ENCODE measurements at places on chromosomes 11 and 22.

DNA sequence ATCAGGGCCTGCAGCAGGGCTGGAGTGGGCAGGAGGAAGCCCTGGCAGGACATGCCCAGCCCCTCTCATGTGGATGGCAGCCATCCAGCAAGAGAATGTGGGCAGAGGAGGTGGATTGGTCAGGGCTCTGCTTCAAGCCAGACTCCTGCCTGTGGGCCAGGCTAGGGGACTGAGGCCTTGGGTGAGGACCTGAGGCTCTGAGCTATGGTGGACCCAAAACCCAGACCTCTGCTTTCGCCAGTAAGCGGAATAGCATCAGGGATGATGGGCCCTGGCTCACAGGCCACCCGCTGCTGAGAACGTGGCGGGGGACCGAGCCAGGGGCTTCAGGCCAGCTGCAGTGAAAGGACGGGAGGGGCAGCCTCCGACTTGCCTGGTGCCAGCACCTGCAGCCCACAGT lies 57.4 kb downstream of the LINC01488 start:
- DNase-seq, result no peak

- no peak for DNase-seq
Observed at GRCh38 chr11:12994476-12994875, 14.6 kb upstream of the RASSF10 start.

DNA sequence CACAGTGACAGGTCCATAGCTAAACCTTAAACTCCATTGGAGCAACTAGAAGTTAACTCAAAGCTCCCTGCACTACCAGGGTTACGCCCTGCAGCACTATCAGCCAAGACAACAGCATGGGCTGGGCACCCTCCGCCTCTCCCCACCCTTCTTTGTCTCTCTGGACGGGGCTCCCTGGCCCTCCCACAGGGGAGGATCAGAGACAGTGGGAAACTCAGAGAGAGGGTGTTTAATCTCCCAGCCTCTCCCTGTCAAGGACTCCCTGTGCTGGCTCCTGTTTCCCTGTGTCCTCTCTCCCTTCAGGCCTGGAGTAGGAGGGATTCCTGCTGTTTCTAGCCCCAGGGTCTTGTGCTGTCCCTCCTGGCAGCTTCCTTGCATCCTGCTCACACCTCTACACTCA lies 56.9 kb upstream of the CSNK2A3 start:
- no peak for DNase-seq

- no peak for DNase-seq
Observed at GRCh38 chr11:63445720-63446119, 45.2 kb downstream of the PLAAT5 start.

DNA sequence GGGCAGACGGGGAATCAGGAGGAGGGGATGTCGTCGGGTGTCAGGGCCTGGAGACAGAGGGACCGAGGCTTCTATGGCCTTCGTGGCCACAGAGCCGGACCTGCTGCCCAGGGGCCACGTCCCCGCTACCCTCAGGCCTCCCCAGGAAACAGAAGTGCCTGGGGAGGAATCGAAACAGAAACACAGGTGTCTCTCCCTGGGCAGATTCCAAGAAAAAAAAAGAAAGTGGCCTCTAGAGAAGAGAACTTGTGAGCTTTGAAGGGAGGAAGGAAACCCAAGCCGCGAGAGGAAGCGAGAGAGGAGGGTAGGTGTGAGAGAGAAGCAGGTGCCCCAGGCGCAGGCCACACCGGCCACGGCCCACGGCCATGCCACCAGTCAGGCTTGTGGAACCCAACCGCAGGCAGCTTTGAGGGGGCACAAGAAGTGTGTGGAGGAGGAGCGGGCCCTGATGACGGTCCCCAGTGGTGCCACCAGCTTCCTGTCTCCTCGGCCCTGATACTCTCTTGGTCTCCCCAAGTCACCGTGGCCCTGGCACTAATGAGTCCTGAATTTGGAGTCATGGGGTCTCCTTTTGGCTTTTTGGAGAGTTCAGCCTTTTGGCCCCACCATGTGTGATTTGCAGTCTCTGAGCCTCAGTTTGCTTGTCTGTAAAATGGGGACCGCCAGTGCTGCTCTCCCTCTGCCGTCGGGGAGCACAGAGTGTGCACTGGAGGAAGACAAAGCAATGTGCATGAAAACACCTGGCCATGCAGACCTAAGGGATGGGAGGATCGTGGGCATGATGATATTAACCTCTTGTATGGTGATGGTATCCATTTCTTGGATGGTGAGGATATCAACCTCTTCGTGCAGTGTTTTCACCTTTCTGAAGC lies 25.2 kb downstream of the LIF start:
- peak; percentile 58 for DNase-seq

DNA sequence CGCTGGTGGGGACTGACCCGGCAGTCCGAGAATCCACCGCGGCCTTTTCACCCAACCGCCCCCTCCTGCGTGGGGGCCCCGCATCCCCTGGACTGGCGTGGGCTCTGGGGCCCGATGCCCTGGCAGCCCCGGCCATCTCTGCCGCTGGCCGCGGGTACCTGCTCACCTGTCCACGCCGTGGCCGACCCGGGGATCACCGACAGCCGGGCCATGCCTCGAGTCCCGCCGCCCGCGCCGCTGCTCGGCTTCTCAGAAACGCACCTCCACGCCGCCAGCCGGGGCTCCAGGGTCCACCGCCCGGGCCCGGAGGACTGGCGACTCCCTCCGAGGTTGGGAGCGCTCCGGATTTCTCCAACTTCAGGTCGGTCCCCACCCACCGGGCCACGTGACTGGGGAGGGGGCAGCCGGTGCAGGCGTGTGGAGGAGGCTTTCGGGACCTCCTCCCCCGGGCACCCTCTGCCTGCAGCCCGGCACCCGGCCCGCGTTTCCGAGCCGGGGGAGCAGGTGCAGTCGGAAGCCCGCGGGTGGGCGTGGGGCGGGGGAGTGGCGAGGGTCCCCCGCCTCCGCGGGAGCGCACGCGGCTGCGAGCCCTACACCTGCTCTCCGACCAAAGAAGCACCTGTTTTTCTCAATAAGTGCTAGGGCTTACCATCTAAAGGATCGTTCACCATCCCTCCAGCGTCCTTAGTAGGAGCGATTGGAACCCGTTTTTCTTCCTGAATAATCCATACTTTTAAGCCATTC lies 554 bp upstream of the NRIP3 start:
- DNase-seq, result peak; percentile 44

GRCh38 chr22:22714600-22715335 lies 70.4 kb downstream of the GGTLC2 start:
- no peak for DNase-seq

DNA sequence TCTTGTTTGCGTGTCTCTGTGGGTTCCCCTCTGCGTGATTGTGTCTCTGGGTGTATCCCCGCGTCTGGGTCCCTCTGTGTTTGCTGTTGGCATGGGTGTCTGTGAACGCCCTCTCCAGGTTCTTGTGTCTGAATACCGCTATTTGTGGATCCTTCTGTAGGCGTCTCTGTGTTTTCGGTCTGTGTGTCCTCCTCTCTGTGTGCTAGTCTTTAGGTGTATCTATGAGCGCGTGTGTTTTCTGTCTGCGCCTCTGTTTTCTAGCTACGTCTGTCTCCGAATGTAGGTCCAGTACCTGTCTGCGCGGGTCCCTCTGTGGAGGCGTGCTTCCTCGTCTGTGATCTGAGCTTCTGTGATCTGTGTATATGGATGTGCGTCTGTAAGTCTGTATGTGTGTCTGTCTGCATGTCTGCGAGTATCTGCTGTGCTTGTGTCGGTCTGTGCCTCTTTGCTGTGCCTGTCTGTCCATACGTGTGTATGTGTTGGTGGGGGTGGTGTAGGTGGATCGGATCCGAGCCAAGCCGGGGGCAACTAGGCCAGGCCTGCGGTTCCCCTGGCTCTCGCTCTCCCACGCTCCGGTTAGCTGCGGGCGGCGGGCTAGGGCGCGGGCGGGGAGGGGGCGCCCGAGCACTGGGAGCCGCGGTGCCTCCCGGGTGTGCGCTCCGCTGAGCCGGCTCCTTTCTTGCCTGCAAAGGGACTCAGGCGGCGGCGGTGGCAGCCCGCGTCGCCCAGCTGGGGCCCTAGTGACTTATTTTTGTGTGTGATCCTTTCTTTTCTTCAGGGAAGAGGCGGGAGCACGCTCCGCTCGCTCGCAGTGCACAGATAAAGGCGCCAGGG lies 105.3 kb upstream of the E2F8 start:
- DNase-seq, result no peak

GRCh38 chr11:129117595-129118350 lies 74.4 kb downstream of the ARHGAP32 start:
- peak; percentile 62 for DNase-seq

DNA sequence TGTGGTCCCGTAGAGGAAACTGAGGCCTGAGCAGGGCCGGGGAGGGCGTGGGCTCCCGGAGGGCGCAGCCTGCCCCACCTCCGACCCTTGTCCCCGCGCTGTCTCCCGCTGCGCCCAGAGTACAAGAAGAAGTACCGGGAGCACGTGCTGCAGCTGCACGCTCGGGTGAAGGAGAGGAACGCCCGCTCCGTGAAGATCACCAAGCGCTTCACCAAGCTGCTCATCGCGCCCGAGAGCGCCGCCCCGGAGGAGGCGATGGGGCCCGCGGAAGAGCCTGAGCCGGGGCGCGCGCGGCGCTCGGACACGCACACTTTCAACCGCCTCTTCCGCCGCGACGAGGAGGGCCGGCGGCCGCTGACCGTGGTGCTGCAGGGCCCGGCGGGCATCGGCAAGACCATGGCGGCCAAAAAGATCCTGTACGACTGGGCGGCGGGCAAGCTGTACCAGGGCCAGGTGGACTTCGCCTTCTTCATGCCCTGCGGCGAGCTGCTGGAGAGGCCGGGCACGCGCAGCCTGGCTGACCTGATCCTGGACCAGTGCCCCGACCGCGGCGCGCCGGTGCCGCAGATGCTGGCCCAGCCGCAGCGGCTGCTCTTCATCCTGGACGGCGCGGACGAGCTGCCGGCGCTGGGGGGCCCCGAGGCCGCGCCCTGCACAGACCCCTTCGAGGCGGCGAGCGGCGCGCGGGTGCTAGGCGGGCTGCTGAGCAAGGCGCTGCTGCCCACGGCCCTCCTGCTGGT lies 1.9 kb downstream of the NLRP6 start:
- DNase-seq, result peak; percentile 68

DNA sequence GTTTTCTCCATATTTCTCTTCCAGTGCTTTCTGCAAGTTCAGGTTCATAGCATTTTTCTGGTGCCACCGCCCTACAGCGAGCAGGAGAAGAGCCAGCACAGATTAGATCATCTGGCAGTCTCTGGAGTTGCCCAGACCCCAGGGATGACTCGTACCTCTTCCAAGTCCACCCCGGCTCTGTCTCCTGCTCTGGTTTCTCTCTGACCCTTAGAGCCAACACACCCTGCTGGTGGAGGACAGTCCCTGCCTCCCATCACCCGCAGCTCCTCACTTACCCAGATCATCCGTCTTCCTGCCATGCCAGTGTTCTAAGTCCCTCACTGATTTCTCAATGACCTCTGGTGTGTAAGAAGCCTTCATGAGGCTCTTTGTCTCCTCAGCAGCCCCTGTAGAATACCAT lies 28.0 kb downstream of the TST start:
- DNase-seq, result no peak

- no peak for DNase-seq
Observed at GRCh38 chr22:23415490-23415851, 164.6 kb downstream of the IGLL1 start.

GRCh38 chr11:134512061-134512460 lies 100.0 kb upstream of the B3GAT1 start:
- DNase-seq, result no peak

GRCh38 chr11:115141231-115142114 lies 362.7 kb downstream of the CADM1 start:
- no peak for DNase-seq

DNA sequence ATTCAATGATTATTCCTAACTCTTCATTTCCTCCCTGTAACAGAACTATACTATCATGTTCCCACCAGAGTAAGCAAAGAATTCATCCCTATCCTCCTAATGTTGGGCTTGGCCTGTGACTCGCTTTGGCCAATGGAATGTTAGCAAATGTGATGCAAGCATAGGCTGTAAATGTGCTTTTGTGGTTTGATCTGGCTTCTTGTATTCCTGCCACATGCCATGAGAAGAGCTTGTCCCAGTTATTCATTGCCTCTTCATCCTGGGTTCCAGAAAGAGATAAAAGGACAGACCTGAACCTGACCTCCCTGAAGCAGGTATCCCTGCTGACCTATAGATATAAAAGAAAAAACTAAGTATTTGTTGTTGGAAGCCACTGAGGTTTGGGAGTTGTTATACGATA lies 51.0 kb downstream of the SYTL2 start:
- no peak for DNase-seq

DNA sequence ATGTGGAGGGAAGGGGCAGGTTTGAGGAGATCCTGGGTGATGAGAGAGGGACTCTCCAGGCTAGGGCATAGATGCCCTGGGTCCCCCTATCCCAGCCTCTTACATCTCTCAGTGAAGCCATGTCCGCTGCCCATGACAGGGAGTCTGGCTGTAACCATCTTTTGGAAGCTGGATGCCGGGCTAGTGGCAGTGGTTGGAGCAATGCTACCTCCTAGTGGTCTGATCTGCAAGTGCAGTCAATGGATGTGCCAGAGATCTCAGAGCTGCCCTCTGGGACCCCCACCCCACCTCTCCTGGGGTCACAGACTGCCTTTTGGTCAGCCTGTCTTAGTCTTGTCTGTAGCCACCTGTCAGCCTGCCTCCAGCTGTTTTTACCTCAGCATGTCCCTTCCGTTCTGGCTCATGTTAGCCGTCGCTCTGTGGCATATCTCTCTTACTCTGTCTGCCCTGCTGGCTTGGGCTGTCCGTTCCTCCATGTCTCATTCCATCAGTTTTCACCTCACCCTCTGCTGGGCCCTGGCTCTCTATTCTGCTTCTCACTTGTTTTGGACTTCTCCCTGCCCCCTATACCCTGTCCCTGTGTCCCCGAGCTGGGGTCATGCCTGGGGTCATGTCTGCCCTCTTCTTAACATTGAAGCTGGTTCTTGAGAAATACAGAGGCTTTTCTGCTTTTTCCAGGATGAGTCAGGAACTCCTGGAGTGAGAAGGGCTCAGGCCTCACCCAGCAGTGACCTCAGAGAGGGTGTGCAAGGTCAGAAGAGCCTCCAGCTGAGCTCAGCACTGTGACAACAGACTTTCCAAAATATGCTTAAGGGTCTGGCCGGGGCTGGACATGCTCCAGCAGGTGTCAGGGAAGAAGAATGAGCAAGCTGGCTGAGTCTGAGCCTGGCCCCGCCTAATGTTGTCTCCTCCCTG lies 52.0 kb upstream of the THY1 start:
- peak; percentile 49 for DNase-seq

- no peak for DNase-seq
Observed at GRCh38 chr11:116388146-116388545, 384.6 kb downstream of the BUD13 start.

- DNase-seq, result no peak
Observed at GRCh38 chr11:102272047-102272824, 45.0 kb upstream of the BIRC3 start.

GRCh38 chr11:3014943-3015342 lies 22.8 kb upstream of the NAP1L4 start:
- no peak for DNase-seq

DNA sequence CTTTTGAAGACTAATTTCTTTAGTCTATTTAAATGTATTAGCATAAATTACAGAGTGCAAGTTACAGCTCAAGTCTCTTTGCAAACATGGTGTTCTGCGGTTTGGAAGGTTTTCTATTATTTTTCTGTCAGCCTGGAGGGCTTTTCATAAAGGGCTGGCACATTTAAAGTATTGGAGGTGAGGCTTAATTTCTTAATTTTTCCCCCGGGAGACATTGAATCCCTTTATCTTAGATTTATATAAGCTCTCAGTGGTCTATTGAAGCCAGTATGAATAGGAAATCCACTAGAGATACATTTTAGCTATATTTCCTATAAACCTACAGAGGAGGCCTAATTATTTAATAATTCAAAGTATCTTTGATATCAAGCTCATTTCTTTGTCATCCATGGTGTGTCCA lies 102.7 kb upstream of the CLPB start:
- DNase-seq, result no peak

- peak; percentile 18 for DNase-seq
Observed at GRCh38 chr11:44694443-44694842, 32.3 kb upstream of the TSPAN18 start.
